ENCODE measurements at places on chromosomes 13 and 19.
A peak's percentile ranks its signal among the peaks of the same experiment; 100 is the strongest.

DNA sequence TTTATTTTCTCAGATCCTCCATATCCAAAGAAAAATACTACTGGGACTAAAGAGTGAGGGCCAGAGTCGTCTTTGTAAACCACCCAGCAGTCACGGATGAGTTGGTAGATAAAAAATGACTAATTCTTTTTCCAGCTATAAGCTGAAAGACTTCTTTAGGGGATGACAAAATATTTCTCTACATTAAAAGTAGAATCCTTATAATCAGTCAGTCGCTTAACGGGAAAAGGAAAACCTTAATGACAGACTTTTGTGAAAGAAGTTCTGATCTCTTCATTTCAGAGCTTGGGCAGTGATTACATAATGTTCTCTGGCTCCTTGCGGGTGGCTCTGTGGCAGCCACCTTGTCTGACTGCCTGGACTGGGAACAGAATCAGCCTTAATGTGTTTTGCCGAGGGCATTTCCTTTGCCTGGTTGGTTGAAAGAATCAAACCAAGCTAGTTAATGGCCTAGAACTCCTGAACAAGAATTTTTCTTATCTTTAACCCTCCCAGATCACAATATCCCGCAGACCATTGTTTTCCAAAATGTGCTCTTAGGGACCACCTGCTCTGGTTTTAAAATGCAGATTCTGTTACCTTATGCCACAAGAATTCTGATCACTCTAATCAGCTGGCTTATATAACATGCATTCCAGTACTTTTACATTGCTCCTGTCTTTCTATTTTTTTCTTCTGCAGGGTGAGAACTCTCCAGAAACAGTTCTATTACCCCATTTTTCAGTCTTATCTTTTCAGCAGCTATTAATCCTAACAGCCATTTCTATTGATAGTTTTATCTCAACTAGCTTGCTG is 2.5 kb downstream of the ITM2B start:
- DNase-seq, result no peak

DNA sequence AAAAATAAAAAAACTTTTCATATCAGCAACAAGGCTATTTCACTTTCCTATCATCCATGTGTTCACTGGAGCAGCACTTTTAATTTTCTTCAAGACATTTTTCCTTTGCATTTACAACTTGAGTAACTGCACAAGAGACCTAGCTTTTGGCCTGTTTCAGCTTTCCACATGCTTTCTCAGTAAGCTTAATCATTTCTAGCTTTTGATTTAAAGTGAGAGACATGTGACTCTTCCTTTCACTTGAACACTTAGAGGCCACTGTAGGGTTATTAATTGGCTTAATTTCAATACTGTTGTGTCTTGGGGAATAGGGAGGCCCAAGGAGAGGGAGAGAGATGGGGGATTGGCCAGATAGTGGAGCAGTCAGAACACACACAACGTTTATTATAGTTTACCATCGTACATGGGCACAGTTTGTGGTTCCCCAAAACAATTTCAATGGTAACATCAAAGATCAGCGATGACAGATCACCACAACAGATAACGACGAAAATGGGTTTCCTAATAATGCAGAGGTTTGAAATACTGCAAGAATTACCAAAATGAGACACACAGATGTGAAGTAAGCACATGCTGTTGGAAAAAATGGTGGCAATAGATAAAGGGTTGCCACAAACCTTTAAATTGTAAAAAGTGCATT is 117.6 kb downstream of the GGACT start:
- DNase-seq, result no peak

- no peak for DNase-seq
These were observed 10.5 kb downstream of the WIZ start for GRCh38 chr19:15439078-15439799.

DNA sequence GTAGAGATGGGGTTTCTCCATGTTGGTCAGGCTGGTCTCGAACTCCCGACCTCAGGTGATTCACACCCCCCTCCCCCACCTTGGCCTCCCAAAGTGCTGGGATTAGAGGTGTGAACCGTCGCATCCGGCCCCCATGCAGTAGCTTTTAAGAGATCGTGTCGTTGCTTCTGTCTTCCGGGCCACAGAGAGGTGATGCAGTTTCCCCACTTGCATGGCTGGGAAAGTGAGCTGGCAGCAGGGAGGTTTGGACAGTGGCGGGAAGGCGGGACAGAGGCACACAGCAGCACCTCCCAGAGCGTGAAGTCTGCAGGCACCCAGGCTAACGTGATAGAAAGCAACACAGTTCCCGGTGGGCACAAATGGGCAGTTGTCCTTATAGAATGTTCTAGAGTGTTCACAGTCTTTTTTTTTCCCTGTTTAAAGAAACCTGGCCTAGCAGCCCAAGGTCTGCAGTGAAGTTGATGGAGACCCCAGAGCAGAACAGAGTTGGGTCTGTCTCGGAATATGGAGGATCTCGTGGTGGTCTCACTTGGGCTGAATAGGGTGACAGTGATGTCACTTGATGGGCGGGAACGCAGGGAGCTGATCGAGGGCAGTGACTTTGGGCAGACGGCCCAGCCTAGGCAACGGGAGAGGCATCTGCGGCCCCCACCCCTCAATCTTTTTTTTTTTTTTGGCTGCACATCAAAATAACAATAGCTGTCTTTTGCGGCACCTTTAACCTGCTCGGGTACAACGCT is 4.9 kb downstream of the UHRF1 start:
- no peak for DNase-seq

DNA sequence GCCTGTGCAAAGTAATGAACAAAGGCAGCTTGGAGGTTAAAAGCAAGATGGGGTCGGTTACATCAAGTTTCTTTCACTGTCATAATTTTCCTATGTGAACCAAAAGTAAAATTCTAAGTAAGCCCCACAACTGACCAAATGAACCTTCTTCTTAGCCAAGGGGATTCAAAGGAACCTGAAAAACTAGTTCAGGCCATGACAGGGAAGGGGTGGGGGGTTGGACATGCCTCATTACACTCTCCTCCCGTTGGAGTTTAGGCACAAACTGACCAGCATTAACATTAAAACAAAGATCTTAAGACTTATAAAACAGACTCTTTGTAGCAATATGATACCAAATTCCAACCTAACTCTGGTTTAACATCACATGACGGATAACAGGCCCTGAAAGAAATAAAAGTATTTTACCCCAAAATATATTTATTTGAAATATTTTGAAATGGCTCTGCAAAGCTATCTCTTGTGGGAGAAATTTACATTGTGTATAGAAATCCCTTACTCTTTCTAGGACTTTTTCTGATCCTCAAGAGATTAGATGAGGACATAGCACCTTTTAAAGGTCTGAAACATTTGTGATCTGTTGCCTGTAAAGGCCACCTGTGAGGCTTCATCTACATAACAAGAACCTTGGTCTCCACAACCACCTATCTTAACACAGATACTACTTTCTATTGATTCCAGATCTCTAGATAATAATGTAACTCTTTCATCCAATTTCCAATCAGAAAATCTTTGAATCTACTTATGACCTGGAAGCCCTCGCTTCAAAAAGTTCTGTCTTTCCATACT is 1829.0 kb upstream of the MIR17HG start:
- DNase-seq, result no peak

GRCh38 chr19:3826163-3826562 is 40.0 kb upstream of the MATK start:
- no peak for DNase-seq

DNA sequence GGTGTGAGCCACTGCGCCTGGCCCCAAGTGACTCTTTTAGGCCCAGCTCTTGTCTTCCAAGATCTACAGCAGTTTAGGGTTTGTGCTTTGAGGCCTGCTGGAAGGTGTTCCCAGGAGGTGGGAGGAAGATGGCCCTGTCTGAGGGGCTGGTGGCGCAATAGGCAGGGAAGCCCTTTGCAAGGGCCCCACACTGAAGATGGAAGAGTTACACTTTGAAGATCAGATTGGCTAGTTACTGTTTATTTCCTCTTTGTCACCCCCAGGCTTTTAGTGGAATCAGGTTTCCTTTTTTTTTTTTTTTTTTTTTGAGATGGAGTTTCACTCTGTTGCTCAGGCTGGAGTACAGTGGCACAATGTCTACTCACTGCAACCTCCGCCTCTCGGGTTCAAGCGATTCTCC is 1.9 kb upstream of the RABAC1 start:
- no peak for DNase-seq

GRCh38 chr13:84137292-84137691 is 255.0 kb upstream of the SLITRK1 start:
- peak; percentile 3 for DNase-seq

DNA sequence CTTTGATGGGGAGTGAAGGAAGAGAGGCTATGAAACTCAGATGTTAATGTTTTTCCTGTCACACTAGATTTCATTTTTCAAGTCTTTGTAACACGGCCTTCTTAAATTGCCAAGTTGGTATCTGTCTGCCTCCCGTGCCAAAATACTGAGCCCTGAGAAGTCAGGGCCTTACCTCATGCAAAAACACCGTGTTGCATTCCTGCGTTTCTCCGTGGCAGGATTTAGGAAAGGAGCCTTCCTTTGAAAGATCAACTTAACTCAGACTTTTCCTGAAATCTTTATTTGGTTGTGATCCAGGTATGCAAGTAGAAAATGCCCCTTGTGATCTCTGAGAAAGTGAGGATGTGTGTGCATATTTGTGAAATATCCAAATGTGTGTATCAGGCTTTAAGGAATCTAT is 1291.0 kb upstream of the SLC10A2 start:
- no peak for DNase-seq

DNA sequence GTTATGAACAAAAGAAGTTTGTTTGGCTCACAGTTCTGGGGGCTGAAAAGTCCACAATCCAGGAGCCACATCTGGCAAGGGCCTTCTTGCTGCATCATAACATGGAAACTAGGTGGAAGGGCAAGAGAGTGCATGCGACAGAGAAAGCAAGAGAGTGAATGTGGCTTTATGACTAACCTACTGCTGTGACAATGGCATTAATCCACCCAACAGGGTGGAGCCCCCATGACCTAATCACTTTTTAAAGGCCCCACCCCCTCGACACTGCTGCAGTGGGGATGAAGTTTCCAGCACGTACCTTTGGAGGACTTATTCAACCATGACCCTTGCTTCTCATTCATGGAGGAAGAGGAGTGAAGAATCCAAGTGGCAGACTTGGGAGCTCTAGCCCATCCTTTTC is 30.0 kb upstream of the RFXAP start:
- no peak for DNase-seq

GRCh38 chr19:12733369-12734214 is 892 bp downstream of the TRIR start:
- DNase-seq, result peak; percentile 25

DNA sequence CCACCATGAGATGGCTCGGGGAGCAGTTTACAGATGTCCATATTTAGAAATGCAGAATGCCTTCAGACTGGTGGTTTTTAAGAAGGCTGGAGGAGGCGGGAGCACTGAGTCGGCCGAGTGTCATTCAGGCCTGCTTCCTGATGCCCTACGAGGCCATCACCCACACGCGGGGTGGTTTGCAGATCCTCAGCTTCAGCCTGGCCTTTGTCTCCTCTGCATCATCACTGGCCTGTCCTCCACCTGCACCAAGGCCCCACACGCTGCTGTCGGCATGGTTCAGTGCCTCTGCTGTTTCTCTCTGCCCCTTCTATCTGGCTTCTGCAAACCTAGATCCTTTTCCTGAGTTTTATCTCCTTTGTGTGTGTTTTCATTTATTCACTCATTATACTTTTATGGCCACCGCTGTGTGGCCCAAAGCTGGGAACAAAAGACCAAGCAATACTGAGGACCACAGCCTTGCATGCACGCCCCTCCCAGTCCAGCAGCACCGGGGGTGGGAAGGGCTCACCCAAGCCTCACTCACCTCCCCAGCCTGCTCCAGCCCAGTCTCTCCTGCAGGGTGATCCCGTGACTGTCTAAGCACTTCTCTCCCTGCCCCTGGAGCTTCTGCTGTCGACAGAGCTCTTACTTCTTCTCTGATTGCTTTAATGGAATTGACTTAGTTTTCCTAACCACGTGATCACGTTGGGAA is 240.8 kb downstream of the TEX29 start:
- no peak for DNase-seq

GRCh38 chr19:42253245-42254088 is 1.5 kb downstream of the ERF start:
- peak; percentile 54 for DNase-seq

GRCh38 chr13:30256713-30257467 is 50.5 kb downstream of the KATNAL1 start:
- DNase-seq, result no peak

- DNase-seq, result no peak
These were observed 53.2 kb upstream of the KATNAL1 start for GRCh38 chr13:30360586-30360985.

DNA sequence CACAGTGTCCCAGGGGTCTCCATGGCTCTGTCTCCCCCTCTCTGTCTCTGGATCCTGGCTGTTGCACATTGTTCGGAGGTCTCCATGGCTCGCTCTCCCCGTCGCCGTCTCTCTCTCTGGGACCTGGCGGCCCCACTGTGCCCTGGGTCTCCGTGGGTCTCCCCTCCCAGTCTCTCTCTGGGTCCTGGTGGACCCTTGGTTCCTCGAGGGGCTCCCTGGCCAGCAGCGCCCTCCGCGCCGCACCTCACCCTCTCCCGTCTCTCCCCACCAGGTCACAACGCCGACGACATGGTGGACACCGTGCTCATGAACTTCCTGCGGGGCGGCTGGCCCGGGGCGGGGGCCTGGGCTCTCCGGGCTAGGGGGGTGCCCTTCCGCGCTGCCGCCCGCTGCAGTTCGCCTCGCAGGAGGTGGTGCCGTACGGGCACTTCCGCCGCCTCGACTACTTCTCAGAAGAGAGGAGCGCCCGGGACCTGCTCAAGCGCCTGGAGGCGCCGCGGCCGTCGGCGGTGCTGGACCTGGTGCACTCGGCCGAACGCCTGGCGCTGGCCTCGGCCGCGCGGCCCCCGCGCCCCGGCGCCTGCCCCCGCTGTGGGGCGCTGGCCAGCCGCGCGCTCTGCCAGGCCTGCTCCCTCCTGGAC is 29.1 kb downstream of the SIGLEC5 start:
- no peak for DNase-seq

- no peak for DNase-seq
These were observed 61.9 kb downstream of the AP1M1 start for GRCh38 chr19:16259385-16260159.

DNA sequence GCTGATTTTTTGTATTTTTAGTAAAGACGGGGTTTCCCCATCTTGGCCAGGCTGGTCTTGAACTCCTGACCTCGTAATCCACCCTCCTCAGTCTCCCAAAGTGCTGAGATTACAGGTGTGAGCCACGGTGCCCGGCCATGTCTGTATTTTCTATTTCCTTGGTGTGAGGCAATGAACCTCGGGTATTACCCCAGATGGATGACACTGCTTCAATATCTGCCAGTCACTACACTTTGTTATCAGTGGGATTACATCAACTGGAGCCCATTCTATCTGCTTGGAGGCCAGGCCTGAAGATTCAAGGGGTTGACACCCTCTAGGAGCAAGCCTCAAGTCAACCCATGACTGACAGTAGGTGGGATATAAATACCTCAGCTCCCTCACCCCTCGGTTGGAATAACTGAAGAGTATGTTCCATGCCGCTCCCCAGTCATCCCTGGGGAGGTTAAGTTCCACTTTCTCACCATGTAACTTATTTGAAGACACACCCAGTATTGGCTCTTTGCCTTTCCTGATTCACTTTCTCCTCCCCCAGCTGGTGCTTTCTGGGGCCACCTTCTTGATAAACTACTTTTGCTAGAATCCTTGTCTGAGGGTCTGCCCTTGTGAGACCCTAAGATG is 992 bp upstream of the ADGRE1 start:
- no peak for DNase-seq

GRCh38 chr19:46861691-46862502 is 1.1 kb downstream of the ARHGAP35 start:
- no peak for DNase-seq
